G401 (cell line): ENCODE measurements at places on chromosomes 3 and 15.
A peak's percentile ranks its signal among the peaks of the same experiment; 100 is the strongest.

GRCh38 chr3:62374341-62375218 lies 1.2 kb upstream of the FEZF2 start:
- no peak for DNase-seq

GRCh38 chr3:159763602-159764489 lies 224.8 kb upstream of the IL12A start:
- DNase-seq: peak; percentile 68

- no peak for DNase-seq
Measured at GRCh38 chr15:43406808-43407207, 35.9 kb downstream of the TUBGCP4 start.

DNA sequence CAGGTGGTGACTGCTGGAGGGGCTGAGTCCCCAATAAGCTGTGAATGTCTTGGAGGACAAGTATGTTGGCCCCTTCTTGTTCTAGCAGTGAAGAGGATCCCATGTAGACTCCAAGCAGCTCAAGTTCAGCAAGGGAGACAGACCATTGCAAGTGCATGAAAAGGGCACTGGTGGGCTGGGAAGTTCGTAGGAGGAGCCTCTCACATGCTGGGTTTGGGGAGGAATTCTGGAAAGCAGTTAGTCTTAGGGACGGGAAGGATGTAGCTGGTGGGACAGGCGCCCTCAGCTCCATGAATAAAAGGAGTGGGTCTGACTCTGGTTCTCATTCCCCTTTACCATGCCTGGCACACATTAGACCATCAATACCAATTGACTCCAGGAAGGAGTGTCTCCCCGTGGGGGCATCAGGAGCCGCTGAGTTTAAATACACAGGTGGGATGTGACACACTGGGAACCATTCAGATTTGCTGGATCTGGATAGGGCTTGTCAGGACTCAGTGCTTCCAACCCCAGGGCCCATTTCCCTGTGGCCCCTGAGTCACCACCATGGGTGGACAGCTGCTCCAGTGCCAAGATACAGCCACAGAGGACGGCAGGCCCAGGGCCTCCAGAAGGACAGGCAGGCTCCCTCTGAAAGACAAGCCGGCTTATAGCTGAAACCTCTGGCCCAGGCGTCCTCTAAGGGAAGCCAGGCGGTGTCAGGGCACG lies 552 bp upstream of the XYLB start:
- DNase-seq: no peak

GRCh38 chr15:44385344-44385942 lies 42.0 kb upstream of the CTDSPL2 start:
- no peak for DNase-seq

DNA sequence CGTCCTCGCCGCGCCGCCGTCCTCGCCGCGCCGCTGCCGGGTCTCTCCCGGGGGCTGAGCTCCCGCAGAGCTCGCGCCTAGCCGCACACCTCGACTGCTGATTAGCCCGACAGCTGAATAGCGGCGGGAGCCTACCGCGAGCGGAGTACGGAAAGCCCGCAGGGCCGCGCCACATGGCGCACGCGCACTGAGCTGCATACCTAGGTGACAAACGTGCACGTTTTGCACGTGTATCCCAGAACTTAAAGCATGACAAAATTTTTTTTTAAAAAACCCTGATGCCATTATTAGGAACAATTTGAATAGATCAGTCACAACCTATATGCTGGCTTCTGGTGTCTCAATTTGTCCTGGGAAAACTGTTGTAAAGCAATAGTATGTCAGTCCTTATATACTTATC lies at the start of gene GOLGA8A:
TSS of gene GOLGA8A (minus strand) at position 122 of the 400 bp plus-strand sequence. CDS start 48,117 bp downstream, outside the sequence.
- peak; percentile 70 for DNase-seq

- no peak for DNase-seq
Measured at GRCh38 chr3:172142051-172142863, 102.9 kb downstream of the FNDC3B start.

GRCh38 chr15:71215126-71215894 lies 100.0 kb downstream of the THSD4 start:
- DNase-seq: no peak

- DNase-seq: no peak
Measured at GRCh38 chr15:87817553-87817952, 439.0 kb downstream of the NTRK3 start.

GRCh38 chr3:27504749-27505148 lies 20.6 kb upstream of the SLC4A7 start:
- DNase-seq: no peak

DNA sequence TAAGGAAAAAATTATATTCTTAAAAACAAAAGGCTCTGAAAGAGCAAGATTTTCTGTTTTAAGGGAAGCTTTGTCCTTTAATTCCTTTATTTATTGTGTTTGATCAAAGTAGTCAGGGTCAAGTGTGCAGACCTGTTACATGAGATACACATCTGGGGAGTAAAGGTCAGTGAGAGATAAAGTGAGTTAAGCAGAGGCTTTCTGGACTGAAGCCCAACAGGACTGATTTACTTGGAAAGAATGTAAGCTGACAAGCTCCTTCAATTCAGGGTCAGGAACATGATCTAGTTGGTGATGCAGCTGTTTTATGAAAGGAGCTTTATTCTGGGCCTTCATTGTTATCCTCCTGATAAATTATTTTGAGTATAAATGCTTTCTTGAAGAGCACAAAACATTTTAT lies 20.7 kb upstream of the OTOL1 start:
- no peak for DNase-seq

- no peak for DNase-seq
Measured at GRCh38 chr3:49844464-49845183, 11.7 kb downstream of the TRAIP start.

DNA sequence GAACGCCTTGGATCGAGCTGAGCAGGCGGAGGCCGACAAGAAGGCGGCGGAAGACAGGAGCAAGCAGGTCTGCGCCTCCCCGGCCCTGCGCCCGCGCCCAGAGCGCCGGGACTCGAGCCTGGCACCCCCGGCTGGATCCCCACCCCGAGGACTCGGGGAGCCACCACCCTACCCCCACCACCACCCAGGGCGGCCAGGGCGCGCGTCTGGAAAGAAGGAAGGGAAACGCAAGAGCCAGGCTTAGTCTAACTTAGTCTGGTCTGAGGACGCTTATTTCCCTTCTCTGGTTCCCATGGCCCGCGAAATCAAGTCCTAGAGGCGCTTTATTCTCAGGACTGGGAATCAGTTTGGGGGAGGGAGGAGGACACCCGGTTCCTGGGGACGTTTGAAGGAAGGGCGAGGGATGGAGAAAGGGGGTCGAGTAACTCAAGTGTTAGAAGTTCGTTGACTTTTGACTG lies 359 bp downstream of the TPM1 start:
- peak; percentile 47 for DNase-seq

GRCh38 chr15:59353994-59354416 lies 18.7 kb downstream of the MYO1E start:
- DNase-seq: no peak

- DNase-seq: peak; percentile 27
Measured at GRCh38 chr3:111859974-111860859, 1.2 kb downstream of the PHLDB2 start.

GRCh38 chr3:21839176-21839575 lies 88.2 kb upstream of the ZNF385D start:
- DNase-seq: no peak

DNA sequence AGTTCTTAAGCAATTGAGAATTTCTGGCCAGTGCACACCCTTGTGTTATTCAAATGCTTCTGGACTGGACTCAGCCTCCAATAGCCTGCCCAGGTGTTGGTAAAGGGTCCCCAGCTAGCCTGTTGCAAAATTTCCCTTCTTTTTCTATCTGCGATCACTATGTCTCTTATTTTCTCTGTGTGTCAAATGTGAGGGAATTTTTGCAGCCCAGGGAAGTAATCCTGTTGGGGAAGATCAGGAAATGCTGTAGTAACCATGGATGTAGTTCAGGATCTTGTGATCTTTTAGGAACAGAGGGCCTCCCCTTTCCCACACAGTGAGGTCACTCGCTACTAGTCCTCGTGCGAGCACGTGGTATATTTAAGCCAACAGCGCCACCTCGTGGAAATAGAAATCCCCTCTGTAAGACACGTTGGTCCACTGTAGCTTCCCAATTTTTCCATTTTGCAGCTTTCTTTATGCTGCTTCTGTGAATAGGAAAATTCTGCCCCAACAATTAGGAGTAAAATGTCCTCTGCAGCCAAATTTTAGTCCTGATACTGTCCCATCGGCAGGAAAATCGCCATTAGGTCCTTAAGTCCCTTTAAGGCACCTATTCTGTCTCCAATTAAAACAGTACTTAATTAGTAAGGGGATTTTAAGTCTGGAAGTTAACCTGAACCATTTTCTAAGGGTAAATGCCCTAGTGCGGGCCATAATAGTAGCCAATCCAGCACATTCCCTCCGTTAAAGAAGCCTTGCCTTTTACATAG lies 4.0 kb upstream of the SMCO1 start:
- peak; percentile 45 for DNase-seq

DNA sequence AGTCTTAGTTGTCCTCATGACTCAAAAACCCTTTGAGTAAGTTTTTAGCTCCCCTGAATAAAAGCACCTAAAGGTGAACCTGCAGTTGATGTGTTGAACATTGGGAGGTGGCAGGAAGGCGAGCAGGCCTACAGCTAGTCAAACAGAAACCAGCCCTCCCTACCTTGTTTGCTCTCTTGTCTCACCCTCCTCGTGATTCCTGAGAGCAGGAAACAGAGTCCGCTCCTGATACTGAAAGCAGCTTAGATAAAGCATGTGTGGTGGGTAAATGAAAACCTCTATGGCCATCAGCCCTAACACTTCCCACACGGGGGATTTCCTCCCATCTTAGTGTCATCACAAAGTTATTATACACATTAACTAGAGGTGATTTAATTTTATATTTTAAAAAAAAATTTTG lies 21.8 kb upstream of the CLDN18 start:
- DNase-seq: no peak

GRCh38 chr3:107024551-107025026 lies 352.6 kb upstream of the CCDC54 start:
- no peak for DNase-seq

GRCh38 chr3:187960820-187961219 lies 193.1 kb upstream of the LPP start:
- no peak for DNase-seq

GRCh38 chr15:67781907-67782690 lies 43.2 kb upstream of the SKOR1 start:
- no peak for DNase-seq

GRCh38 chr15:88178631-88179030 lies 77.9 kb downstream of the NTRK3 start:
- DNase-seq: no peak

GRCh38 chr3:111373861-111374260 lies 168.1 kb upstream of the CD96 start:
- DNase-seq: no peak

- no peak for DNase-seq
Measured at GRCh38 chr3:172694573-172695246, 16.2 kb downstream of the NCEH1 start.

DNA sequence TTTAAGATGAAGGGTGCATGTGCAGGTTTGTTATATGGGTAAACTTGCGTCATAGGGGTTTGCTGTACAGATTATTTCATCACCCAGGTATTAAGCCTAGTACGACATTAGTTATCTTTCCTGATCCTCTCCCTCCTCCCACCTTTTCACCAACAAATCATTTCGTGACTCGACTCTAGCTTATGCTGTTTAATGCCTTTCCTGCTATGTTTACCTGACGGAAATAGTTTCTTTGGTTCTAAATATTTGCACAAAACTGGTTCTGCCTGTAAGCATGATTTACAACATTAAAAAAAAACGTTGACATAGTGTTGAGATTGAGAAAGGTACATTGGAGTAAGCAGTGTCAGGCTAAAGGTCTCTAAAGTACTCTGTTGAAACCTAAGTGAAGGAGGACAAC lies 2.4 kb downstream of the GNL3 start:
- DNase-seq: no peak

DNA sequence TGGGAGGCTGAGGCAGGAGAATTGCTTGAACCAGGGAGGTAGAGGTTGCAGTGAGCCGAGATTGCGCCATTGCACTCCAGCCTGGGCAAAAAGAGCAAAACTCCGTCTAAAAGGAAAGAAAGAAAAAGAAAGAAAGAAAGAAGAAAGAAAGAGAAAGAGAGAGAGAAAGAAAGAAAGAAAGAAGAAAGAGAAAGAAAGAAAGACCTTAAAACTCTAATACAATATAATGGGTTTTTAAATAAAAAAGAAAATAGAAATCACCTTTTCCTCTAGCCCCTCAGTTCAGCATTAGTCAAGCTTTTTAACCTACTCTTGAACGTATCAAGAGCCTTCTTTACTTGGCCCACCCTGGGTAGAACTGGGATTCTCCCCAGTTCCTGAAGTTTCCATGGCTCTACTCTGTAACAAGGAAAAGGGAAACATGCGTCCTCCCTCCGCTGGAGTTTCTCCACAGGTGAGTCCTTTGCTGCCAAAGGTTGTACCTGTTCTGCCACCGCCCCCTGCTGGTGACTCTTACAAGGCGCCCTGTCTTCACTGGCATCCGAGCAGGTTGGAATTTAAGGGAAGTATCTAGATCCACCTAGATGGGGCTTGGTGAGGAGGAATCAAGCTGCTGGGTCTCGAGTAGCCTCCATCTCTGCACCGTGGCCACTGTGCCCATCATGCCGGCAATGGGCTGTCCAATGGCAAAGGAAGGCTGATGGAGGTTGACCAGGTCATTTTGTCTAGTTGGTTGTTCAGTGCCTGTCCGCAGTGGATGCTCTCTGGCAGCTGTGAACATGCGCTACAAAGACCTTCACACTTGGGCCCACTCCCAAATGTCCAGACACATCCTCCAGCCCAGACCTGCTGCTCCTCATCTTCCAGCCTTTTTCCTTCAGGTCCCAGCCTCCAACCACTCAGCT lies 20.6 kb upstream of the EPHB3 start:
- DNase-seq: peak; percentile 84

- no peak for DNase-seq
Measured at GRCh38 chr15:48965972-48966371, 2.3 kb upstream of the SHC4 start.

DNA sequence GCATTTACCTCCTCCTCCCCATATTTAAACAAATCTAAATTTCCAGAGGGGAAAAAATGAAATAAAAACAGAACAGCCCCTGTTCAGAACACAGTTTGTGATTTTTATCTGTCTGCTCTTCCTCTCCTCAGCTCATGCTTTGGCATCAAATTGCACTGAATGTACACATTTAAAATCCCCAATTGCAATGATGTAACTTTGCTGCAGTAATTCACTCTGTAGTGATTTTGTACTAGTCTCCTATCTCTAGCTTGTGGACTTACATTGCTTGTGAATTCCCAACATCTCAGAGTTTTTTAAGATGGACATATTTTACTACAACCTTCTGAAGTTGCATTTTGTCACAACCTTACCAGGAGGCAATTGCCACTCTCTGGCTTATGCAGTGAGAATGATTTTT lies 81.6 kb upstream of the ROBO2 start:
- no peak for DNase-seq

- peak; percentile 72 for DNase-seq
Measured at GRCh38 chr3:192772240-192772894, 45.0 kb upstream of the FGF12 start.

DNA sequence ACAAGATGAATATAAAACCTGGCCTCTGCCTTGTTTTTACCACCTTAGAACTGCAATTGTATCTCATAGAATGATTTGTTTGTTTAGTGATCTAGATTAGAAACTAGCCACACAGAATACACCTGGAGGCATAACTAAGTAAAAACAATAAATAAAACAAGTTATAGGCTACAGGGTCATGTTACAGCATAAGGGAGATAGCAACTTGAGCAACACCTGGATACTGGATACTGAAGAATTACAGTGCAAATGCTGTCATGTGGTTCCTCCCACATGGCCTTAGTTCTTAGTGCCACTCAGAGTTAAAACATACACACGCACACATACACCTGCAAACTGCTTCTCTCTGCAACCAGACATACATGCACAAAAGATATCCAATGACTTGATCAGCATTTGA lies 563.4 kb upstream of the DPPA4 start:
- no peak for DNase-seq

GRCh38 chr15:65033659-65034269 lies 4.3 kb upstream of the MTFMT start:
- DNase-seq: peak; percentile 45

GRCh38 chr3:52200981-52201679 lies 3.2 kb downstream of the ALAS1 start:
- DNase-seq: no peak
